ENCODE measurements at places on chromosomes 4 and X.

GRCh38 chr4:5887361-5888221 is 5.3 kb downstream of the CRMP1 start:
- peaks cover 46% of the 10 kb centered on the region for H3K27me3 ChIP-seq
- H3K4me1 ChIP-seq = no peaks in the 10 kb centered on the region
- DNase-seq = no peak
- peak overlapping the region; percentile 26 for H3K4me3 ChIP-seq
- no peak overlapping the region for H3K27ac ChIP-seq

DNA sequence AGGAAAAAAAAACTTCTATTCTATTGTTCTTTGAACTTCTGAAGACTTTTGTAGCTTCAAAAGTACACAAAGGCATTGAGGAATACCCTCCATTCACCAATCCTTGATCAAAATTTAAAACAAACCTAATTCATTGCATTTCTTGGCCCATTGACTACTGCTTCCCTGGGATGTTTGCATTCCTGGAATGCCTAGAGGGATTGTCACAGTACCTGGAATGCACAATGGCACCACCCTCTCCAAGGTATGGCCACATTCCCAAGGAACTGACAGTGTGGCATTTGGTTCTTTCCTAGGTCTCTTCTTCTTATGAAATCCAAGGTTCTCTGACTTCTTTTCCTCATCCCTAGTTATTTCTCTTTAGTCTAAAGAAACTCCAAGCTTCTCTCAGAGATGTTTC is 600.7 kb downstream of the CCSER1 start:
- no peaks in the 10 kb centered on the region for H3K36me3 ChIP-seq
- H3K4me3 ChIP-seq = no peak overlapping the region
- H3K27me3 ChIP-seq = no peaks in the 10 kb centered on the region
- no peak for DNase-seq

DNA sequence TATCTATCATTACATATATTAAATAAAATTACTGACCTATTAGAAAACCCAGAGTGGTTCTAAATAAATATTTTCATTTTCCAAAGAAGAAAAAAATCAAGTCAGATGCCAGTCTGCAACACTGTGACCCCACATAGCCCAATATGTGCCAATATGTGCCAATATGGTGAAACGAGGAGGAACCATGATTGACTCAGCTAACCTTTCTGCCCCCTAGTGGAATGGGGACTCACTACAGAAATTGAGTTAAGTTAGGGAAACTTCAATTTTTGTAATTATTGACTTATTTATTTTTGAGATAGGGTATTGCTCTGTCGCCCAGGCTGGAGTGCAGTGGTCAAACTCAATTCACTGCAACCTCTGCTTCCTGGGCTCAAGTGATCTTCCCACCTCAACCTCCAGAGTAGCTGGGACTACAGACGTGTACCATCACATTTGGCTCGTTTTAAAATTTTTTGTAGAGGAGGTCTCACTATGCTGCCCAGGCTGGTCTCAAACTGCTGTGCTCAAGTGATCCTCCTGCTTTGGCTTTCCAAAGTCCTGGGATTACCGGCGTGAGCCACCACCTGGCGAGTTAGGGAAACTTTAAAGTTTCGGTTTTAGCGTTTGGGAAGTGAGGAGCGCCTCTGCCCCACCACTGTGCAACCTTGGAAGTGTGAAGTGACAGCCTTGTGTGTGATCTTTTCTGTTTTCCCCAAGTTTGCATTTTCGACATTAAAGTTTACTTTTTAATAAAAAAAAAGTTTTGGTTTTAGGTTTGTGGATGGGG is 116.8 kb upstream of the SHISA3 start:
- no peaks in the 10 kb centered on the region for H3K4me1 ChIP-seq
- no peaks in the 10 kb centered on the region for H3K27me3 ChIP-seq
- no peak overlapping the region for H3K27ac ChIP-seq
- no peaks in the 10 kb centered on the region for H3K36me3 ChIP-seq

GRCh38 chr4:189299706-189300105 is 641.0 kb upstream of the FRG1 start:
- H3K27me3 ChIP-seq = no peaks in the 10 kb centered on the region
- no peak overlapping the region for H3K4me3 ChIP-seq
- no peak overlapping the region for H3K27ac ChIP-seq
- no peaks in the 10 kb centered on the region for H3K4me1 ChIP-seq

- no peak overlapping the region for H3K4me3 ChIP-seq
- no peak overlapping the region for H3K27ac ChIP-seq
- no peaks in the 10 kb centered on the region for H3K27me3 ChIP-seq
- DNase-seq = no peak
- no peaks in the 10 kb centered on the region for H3K36me3 ChIP-seq
Observed at GRCh38 chr4:24514808-24515207, 69.5 kb downstream of the DHX15 start.

DNA sequence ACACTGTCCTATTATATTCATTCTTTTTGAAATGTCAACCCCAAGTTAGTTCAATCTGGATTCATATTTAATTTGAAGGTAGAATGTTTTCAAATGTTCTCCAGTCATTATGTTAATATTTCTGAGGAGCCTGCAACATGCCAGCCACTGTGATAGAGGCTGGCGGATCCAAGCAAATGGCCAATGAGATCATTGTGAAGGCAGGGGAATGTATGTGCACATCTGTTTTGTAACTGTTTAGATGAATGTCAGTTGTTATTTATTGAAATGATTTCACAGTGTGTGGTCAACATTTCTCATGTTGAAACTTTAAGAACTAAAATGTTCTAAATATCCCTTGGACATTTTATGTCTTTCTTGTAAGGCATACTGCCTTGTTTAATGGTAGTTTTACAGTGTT is 1.6 kb downstream of the CXCL1 start:
- H3K4me3 ChIP-seq = peak overlapping the region; percentile 49
- H3K36me3 ChIP-seq = no peaks in the 10 kb centered on the region
- DNase-seq = no peak
- H3K4me1 ChIP-seq = no peaks in the 10 kb centered on the region

DNA sequence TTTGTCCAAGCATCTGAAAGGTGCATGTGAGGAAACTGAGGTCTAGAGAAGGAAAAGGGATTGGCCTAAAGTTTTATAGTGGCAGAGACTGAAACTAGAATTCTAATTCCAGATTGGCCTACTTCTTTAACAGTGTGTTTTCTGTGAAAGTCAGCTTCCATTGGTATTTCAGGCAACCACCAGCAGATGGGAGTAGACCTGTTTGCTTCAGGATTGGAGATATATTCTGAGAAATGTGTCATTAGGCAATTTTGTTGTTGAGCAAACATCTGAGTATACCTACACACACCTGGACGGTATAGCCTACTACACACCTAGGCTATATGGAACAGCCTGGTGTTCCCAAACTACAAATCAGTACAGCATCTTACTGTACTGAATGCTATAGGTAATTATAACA is 207.3 kb upstream of the RADX start:
- no peaks in the 10 kb centered on the region for H3K4me1 ChIP-seq
- no peak overlapping the region for H3K27ac ChIP-seq
- H3K36me3 ChIP-seq = no peaks in the 10 kb centered on the region
- H3K4me3 ChIP-seq = no peak overlapping the region

DNA sequence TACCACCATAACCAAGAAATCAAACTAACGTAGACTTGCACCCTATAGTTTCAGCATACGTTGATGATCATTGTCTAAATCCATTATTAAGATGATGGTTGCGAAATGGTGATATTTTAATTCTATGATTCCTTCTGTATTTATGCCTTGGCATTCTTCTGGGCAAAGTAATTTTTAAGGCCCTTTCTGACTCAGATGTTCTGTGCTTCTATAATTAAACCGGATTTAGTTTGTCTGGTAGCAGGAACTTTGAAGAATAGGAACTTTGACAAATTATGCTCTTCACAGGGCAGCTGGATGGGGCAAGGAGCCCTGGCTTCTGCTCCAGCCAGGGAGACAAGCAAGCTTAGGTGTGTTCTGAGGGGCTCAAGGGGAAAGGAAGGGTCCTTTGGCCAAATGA is 23.8 kb upstream of the PLAC1 start:
- H3K4me1 ChIP-seq = no peaks in the 10 kb centered on the region
- no peaks in the 10 kb centered on the region for H3K27me3 ChIP-seq
- H3K27ac ChIP-seq = no peak overlapping the region
- H3K4me3 ChIP-seq = no peak overlapping the region

GRCh38 chr4:7772711-7773385 is 166.8 kb downstream of the AFAP1 start:
- H3K36me3 ChIP-seq = peaks cover 16% of the 10 kb centered on the region
- no peaks in the 10 kb centered on the region for H3K27me3 ChIP-seq
- no peak overlapping the region for H3K4me3 ChIP-seq
- H3K27ac ChIP-seq = peak overlapping the region; percentile 70
- DNase-seq = peak; percentile 83
- peaks cover 10% of the 10 kb centered on the region for H3K4me1 ChIP-seq

GRCh38 chrX:23385242-23385641 is 50.6 kb downstream of the PTCHD1 start:
- no peak overlapping the region for H3K4me3 ChIP-seq
- DNase-seq = no peak
- H3K27ac ChIP-seq = no peak overlapping the region
- H3K4me1 ChIP-seq = no peaks in the 10 kb centered on the region
- H3K27me3 ChIP-seq = no peaks in the 10 kb centered on the region
- H3K36me3 ChIP-seq = no peaks in the 10 kb centered on the region

GRCh38 chr4:8191136-8191747 is 7.8 kb upstream of the SH3TC1 start:
- DNase-seq = no peak
- no peaks in the 10 kb centered on the region for H3K4me1 ChIP-seq
- H3K27me3 ChIP-seq = no peaks in the 10 kb centered on the region

GRCh38 chr4:81498551-81499099 is 26.9 kb upstream of the RASGEF1B start:
- H3K27ac ChIP-seq = no peak overlapping the region
- no peak overlapping the region for H3K4me3 ChIP-seq
- no peaks in the 10 kb centered on the region for H3K27me3 ChIP-seq
- no peaks in the 10 kb centered on the region for H3K36me3 ChIP-seq

DNA sequence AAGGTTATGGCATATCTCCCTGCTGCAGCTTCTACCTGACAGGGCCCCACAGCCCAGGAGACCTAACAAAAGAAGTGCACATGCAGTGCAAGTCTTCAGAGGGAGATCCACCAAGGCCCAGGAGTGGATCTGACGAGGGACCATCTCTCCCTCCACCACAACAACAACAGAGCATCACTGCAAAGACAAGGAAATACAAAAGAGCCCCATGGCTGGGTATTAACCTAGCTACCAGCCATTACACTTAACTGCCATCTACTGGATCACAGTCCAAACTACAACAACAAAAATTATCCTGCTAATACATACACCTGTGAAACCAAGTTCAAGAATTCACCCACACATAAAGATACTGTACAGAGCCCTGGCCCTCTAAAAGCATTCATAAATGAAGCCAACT is 280.2 kb upstream of the SLC7A11 start:
- H3K4me3 ChIP-seq = no peak overlapping the region
- DNase-seq = no peak
- no peaks in the 10 kb centered on the region for H3K4me1 ChIP-seq
- H3K27me3 ChIP-seq = no peaks in the 10 kb centered on the region

DNA sequence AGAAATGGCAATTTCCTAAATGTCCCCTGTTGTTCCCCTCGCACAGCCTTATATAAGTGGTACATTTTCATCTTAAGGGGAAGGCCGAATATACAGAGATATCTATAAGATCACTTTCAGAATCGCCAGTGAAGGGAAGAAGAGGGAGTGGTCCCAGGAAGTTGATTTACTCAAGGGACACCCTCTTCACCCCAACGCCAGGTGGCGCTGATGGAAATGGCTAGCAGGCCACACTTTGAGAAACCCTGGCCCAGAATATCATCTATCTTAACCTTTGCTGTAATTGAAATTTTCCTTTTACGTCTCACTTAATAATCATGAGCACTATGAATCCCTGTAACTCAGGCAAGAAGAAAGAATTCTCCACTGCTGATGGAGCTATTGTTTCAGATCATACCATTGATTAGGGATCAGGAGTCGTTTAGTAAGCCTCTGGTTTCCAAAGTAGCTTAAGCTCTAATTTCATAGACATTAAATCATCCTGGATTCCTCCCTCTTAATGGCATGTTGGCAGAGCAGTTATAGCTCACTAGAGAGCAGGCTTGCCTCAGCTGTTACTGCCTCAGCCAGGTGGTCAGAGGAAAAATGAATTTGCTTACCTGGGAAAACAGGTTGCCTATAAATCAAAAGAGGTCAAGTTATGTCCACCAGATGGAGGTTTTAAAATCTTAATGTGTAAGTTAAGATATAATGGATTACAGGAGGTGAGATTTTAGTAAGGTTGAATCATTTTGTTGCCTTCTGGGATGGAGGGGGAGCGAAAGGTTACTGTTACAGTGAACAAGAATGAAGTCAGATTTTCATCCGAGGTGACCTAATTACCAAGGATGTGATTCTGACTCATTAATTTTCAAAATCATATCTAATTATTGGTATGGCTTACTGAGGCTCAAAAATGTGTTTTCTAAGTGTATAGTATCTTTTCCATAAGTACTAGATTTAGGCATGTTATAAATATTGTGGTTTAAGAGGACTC is 941.2 kb upstream of the TENM3 start:
- DNase-seq = peak; percentile 44
- no peaks in the 10 kb centered on the region for H3K27me3 ChIP-seq
- no peaks in the 10 kb centered on the region for H3K4me1 ChIP-seq
- no peak overlapping the region for H3K4me3 ChIP-seq
- H3K36me3 ChIP-seq = no peaks in the 10 kb centered on the region
